NCI-H2227 treated with DMSO at 0.1 percent for 48 hours (cell line): ENCODE measurements at places on chromosomes 7 and 10.

- no peak for DNase-seq
These were observed 208.1 kb downstream of the TCF7L2 start for GRCh38 chr10:113158183-113158582.

DNA sequence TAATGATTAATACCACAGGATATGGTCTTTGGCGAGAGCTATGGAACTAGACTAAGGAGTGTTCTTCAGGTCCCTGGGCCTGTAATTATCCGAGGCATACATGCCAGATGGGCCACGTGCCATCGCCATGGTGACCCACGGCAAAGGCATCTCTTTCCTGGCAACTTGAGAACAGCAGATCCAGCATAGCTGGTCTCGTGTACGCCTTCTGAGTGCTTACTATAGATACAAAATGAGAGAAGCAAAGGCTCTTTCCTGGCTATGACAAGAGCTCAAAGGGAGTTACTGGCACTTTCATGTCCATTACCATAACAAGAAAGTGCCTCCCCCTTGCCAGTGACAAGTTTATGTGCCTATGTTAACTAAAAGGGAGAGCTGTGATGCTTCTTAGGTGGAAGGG lies 26.0 kb upstream of the GLI3 start:
- no peak for DNase-seq

DNA sequence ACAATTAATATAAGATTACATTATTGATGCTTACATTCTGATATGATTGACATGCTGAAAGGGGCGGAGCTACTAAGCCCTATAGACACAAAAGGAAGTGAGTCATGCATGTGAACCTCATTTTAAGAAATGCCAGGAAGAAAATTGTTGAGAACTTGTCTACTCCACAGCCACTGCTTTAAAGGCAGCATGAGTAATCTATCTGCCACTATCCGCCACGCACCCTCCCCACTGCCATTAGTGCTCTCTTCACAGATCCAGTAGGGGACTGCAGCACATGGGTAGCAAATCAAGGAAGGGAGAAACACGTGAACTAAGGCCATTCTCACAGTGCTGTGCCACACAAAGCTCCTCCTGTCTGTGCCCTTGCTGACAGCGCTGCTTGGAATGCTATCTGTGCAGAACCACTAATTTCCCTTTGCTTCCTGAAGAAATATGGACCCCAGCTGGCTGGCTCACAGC lies 524.8 kb downstream of the GRM8 start:
- no peak for DNase-seq

- no peak for DNase-seq
These were observed 45.3 kb downstream of the NEUROG3 start for GRCh38 chr10:69527961-69528360.

DNA sequence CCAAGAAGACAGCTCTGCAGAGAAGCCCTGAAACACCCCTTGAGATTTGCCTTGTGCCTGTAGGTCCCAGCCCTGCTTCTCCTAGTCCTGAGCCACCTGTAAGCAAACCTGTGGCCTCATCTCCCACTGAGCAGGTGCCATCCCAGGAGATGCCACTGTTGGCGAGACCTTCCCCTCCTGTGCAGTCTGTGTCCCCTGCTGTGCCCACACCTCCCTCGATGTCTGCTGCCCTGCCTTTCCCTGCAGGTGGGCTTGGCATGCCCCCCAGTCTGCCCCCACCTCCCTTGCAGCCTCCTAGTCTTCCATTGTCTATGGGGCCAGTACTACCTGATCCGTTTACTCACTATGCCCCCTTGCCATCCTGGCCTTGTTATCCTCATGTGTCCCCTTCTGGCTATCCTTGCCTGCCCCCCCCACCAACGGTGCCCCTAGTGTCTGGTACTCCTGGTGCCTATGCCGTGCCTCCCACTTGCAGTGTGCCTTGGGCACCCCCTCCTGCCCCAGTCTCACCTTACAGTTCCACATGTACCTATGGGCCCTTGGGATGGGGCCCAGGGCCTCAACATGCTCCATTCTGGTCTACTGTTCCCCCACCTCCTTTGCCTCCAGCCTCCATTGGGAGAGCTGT lies 8.2 kb downstream of the PPRC1 start:
- DNase-seq: no peak

- no peak for DNase-seq
These were observed 32.3 kb downstream of the ST7 start for GRCh38 chr7:116985575-116985974.

GRCh38 chr10:132916421-132916841 lies 25.9 kb downstream of the CFAP46 start:
- DNase-seq: no peak

- no peak for DNase-seq
These were observed 288.0 kb upstream of the SEMA3C start for GRCh38 chr7:81206667-81207360.

GRCh38 chr7:55142919-55143600 lies 124.2 kb downstream of the EGFR start:
- DNase-seq: no peak

DNA sequence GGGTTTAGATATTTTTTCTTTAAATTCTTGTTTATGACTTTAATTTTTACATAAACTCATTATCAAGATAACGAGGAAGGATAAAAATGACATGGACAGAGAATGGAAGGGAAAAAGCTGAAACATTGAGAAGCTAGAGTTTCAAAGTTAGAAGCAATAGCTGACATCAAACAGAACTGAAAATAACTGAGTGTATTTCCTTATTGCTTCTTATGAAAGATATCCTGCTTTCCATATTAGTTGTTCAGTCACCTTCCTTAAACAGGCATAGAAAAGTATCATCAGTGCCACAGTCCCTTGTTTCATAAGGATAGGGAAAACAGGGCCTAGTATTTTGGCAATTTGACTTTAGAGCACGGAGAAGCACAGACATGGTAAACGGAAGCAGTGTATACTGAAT lies 460.5 kb upstream of the GHITM start:
- no peak for DNase-seq

DNA sequence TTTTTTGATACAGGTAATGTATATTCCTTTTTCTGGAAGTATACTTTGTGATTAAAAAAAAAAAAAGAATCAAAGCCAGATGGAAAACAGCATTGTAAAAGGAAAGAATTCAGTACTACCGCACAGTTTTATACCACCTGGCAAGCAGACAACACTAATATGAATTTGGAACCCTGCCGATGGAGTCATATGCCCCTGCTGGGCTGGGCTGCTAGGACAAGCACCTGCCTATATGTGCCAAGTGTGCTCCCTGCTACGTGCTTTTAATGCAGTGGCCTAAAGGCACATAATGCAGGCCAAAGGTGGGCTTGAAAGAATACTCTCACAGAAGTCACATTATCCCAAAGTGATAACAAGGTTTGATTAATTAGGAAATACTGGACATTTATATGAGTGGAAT lies 29.8 kb upstream of the WAC start:
- no peak for DNase-seq

DNA sequence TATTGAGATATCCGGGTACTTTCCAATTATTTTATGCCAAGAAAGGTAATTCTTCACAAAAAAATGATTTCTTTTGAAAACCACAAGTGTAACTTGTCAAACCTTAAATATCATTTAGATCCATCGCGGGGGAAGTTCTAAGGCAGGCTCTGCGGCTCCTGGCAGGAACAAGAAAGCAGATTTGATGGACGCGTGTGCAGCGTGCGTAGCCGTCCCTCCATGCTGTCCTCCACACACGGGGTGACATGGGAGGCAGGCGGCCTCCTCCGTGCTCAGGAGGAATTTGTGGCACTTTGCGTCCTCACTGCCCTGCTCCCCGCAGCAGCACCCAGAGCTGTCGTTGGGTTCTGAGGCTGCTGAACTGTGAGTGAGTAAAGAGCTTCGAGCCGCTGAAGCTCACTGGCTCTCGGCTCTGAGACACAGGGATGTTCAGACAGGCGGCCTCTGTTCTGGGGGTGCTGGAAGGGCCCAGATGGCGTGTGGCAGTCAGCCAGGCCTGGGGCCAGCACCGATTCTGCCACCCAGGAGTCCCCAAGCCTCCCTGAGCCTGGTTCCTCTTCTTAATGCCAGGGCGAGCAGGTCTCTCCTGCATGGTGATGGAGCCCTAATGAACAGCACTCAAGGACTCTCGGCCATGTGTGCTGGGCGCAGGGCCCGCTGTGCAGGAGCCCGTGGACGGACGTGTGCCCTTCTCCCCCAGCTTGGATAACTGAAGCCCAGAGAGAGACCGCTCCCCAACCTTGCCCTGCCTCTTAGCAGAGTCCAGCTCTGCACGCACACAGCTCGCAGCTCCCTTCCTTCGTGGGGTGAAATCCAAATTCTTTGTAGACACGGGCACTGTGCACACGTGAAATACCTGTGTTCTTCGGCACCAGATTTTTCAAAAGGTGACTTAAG lies 185.4 kb upstream of the SHH start:
- no peak for DNase-seq

- DNase-seq: no peak
These were observed 19.4 kb downstream of the ZMIZ2 start for GRCh38 chr7:44767912-44768627.
